T-cell (primary cell): ENCODE measurements at places on chromosomes 6 and 20.

GRCh38 chr20:64159711-64160110 is 4.5 kb upstream of the MYT1 start:
- DNase-seq: no peak

DNA sequence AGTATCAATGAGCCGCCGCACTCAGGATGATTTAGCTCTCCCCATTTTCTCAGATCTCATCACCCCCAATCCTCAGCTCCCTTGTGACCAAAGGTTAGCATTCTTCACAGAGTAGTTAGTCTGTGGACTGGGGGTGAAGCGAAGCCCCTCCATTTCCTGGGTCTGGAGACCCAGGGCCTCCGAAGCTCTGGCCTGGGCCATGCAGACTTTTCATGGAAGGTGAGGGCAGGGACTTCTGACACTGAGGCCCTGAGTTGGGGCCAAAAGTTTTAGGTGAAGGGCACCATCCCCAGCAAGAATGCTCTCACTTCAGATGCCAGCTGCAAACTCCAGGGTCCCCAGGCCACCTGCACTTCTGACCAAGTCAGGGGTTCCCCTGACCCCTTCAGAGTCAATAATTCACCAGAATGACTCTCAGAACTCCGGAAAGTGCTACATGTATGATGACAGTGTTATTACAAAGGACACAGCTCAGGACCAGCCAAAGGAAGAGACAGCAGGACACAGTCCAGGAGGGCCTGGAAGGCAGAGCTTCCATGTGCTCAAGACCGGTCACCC is 65.7 kb upstream of the DUSP22 start:
- no peak for DNase-seq

DNA sequence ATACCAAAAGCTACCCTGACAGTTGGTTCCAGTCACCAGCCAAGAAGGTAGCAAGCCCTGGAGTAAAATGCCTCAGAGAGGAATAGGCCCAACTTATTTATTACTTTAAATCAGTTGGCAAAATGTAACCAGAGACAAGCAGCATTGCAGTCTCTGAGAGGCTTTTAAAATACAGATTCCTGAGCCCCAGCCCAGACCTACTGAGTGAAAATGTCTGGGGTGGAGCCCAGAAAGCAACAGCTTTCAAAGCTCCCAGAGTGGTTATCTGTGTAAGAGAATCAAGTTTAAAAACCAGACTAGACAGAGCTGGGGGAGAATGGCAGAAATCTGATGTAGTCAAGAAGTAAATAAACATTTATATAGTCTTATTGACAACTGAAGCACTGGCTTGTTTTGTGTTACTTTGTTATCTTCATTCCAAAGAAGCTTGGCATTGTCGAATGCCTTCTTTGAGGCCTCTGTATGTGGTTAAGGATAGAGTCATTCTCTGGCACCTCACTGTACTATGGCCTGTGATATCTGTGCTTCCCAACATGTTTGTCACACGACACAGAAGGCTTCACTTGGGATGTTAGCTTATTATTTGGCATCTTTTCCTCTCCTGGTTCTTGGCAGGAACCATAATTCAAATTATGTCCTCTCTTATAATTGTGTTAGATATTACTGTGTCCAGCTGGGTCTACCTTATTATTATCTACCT is 313.5 kb downstream of the SLC35F1 start:
- DNase-seq: no peak

- no peak for DNase-seq
Measured at GRCh38 chr6:39573541-39573940, 151.7 kb downstream of the KIF6 start.

DNA sequence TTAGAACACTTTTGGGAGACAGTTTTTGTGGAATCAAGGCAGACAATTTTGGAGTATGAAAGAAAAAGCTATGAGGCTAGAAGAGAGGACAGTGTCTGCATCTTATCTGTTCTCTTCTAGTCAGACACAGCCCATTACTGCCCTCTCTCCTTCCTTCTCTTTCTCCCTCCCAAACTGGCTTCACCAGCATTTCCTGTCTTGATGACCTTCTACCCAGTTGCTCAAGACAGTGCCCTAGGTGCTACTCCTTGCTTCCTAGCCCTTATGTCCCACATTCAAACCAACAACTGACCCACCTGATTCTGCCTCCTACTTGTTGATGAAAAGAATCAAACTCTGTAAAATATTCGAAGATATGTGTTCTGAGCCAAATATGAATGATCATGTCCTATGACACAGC is 116.4 kb upstream of the RIPOR2 start:
- no peak for DNase-seq
